ENCODE measurements at places on chromosomes 2 and 18. TPM values are rescaled to one million over a fixed set of nuclear protein-coding genes. Genes with fewer than 3 reads are reported as not detected.

GRCh38 chr2:99380376-99381010 lies 43.3 kb downstream of the EIF5B start:
- no peak for DNase-seq

DNA sequence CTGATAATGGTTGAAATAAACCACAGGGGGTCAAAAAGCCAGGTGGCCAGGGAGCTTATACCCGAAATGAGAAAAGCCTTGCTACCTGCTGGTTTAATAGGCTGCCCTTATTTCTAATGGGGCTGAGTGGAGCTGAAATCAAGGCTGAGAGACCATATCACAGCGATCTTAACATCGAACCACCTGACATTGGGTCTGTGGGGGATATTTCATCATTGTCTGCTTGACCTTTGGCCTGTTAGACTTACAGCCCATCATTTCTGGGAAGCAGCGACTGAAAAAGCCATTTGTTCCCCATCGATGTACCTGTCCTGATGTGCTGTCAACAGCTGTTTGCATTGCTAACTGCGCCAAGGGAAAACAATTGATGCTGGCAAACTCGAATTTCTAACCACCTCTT lies 199.7 kb upstream of the SLC14A2 start:
- DNase-seq: no peak

- DNase-seq: no peak
Measured at GRCh38 chr2:3059141-3059925, 318.3 kb downstream of the EIPR1 start.

DNA sequence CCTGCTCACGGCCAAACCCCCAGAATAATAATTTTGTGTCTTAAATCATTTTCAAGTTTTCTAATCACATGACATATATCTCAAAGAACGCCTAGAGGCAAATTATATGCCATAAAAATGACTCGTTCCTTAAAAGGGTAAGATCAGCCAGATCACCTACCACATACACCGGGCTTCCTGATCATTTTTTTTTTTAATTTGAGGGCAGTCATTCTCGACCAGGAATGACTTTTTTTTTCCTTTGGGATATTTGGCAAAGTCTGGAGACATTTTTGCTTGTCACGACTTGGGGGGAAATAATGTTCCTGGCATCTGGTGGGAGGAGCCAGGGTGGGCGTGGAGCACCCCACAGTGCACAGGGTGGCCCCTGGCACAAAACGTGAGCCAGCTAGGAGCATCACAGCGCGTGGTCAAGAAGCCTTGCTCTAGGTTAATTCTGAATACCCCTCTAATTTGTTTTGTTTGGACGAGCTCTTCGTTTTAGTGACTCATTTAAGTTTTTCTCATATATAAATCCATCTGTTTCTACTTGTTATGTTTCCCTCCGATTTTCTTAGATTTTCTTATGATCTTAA lies 94.9 kb downstream of the TWIST2 start:
- DNase-seq: no peak

- no peak for DNase-seq
Measured at GRCh38 chr2:75157435-75157834, 41.9 kb downstream of the TACR1 start.

DNA sequence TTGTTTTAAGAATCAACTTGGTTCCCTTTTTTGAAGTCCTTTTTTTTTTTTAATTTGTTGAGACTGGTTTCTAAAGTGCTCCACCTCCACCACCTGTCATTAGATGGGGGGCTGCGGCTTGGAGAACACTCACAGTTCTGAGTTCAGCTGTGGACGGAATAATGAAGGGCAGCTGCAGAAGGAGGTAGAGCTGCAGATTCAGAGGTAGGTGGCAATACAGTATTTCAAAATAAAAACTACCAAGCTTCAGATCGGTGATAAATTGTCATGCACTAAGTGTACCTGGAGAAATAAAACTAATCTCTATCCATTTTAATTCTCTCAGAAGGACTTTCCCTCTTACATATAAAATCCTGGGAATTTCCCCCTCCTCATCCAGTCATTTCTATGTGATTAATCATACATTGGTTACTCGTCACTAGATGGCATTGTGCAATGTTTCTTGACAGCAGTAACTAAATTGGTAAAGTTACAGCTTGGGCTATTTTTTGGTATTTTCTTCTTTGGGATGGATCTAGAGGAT lies 81.1 kb upstream of the SLC39A10 start:
- DNase-seq: no peak

GRCh38 chr2:6724605-6725140 lies 141.0 kb downstream of the CMPK2 start:
- DNase-seq: no peak

DNA sequence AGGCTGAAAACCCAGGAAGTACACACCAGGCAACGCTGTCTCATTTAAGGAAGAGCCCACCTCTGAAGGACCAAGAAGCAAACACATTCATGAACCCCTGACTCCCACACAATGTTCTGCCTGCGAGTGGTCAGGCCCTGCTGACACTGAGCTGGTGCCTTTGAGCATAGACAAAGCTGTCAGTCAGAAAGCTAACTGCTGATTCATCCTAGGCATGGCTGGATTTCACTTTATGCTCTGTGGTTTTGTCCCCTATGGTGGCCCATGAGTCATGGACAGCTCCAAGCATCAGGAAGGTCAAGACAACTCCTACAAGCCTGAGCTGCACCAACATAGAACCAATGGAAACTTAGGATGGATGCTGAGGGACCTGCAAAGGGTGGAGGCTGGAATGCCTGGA lies 78.9 kb downstream of the UXS1 start:
- DNase-seq: no peak

DNA sequence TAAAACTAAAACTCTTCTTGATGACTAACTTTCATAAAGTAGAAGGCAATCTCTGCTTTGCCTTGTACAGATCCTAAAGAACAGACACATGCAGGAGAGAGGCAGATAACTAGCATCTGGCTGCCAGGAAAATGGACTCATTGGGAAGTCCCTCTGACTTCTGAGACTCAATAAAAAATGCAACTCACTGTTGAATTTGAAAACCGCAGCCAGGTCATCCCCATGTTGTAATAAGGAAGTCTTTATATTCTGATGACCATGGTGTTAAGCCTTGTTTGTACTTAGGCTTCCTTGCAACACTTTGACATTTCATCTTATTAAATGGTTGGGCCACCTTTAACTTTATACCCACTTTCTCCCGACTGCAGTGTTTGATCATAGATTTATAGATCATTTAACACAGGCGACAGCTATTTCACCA lies 375.1 kb upstream of the KCNH7 start:
- no peak for DNase-seq

- DNase-seq: no peak
Measured at GRCh38 chr2:231422056-231422455, 26.5 kb downstream of the B3GNT7 start.

GRCh38 chr2:50650403-50650810 lies 381.5 kb downstream of the NRXN1 start:
- no peak for DNase-seq

GRCh38 chr18:8750954-8751415 lies 45.6 kb downstream of the MTCL1 start:
- no peak for DNase-seq

- no peak for DNase-seq
Measured at GRCh38 chr2:236498369-236498768, 71.3 kb upstream of the ACKR3 start.

- DNase-seq: no peak
Measured at GRCh38 chr2:33366473-33366872, 110.0 kb upstream of the RASGRP3 start.

Gene GBX2
- not detected for polyA plus RNA-seq

Gene SEH1L
- polyA plus RNA-seq: 27.7 TPM

Gene UGT1A10
- polyA plus RNA-seq: not detected

Gene METTL5
- 57.5 TPM for polyA plus RNA-seq

Gene ATP6V1B1
- 2.1 TPM for polyA plus RNA-seq

Gene DNMT3A
- 52.6 TPM for polyA plus RNA-seq

Gene REEP1
- polyA plus RNA-seq: 76.7 TPM
